Stimulated activated CD8-positive, alpha-beta memory T cell treated with anti-CD3 and anti-CD28 coated beads, Interleukin-4, amount 100 ng/mL, for 48 hours (primary cell): ENCODE measurements at places on chromosomes 2 and 18.

DNA sequence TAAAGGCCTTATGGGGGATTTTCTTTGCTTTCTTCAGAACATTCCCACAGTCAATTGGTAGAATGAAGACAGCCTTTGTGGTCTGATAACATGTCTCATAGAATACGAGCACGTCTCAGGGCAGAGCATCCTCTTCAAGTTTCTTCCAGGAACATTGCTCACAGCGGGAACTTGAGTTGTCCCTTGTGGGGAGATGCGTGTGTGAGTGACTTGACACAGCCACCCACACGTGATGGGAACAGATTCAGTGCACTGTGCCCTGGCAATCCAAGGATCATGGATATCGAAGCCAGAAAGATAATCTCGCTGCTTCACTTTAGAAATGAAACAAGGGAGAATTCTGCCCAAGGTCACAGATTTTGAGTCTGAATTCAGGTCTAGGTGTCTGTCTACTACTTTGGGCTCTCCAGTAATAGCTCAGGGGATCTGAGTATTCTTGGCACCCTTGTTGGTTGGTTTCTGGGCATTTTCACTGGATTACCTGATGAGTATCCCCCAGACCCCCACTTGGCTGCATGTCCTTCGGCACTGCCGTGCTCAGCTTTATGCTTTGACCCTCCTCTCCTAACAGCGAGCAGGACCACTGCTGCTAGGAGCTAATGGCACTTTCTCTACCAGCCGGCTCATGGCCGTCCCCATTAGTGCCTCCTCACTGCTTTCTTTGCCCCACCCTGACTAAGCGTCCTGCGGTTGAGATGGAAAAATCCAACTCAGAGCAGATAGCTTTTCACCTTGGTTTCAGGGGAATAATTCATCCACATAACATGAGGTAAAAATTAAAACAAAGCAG is 75.9 kb upstream of the FOSL2 start:
- DNase-seq: no peak

- no peak for DNase-seq
These were observed 336.6 kb downstream of the EN1 start for GRCh38 chr2:118510807-118511206.

- no peak for DNase-seq
These were observed 135.5 kb downstream of the NDUFA10 start for GRCh38 chr2:239889641-239890121.

- DNase-seq: no peak
These were observed 323.9 kb upstream of the TFPI start for GRCh38 chr2:187878112-187878511.

DNA sequence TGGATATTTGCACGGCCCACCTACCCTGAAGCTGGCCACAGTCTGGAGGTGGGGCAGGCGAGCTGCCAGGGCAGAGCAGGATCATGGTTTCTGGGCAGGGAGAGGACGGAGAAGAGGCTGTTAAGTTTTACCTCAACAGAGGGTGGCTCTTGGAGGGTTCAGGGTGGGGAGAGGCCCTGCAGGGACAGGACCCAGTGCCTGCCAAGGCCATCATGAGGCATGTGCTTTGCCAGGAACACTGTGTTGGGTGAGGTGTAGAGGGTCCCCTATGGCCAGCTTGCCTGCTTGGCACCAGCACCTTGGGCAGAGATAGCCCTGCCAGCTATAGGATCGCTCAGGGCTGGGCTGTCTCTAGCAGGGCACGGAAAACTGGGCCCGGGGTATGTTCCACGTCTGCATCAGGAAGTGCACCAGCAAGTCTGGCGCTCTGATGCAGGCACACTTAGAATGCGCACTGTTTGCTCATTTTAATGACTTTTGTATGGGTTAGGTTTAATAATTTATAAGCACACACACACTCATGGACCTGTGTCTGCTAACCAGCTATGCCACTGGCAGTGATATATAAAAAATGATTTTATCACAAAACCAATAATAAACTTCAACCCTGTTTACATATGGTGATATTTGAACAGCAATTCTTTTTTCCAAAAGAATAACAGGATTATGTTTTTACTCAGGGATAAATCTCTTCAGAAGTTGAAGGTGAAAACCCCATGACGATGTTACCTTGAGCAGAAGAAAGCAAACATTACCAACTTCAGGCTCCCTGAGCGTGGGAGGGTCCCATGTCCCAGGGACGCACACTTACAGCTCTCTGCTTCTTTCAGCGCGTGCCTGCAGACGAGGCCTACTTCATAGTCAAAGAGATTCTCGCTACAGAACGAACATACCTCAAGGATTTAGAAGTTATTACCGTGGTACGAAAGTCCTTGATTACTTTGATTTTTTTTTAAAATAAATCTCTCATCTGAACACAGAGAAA is 46.4 kb downstream of the STK25 start:
- DNase-seq: no peak

- peak; percentile 27 for DNase-seq
These were observed 103.4 kb downstream of the TNS1 start for GRCh38 chr2:217899231-217900009.

DNA sequence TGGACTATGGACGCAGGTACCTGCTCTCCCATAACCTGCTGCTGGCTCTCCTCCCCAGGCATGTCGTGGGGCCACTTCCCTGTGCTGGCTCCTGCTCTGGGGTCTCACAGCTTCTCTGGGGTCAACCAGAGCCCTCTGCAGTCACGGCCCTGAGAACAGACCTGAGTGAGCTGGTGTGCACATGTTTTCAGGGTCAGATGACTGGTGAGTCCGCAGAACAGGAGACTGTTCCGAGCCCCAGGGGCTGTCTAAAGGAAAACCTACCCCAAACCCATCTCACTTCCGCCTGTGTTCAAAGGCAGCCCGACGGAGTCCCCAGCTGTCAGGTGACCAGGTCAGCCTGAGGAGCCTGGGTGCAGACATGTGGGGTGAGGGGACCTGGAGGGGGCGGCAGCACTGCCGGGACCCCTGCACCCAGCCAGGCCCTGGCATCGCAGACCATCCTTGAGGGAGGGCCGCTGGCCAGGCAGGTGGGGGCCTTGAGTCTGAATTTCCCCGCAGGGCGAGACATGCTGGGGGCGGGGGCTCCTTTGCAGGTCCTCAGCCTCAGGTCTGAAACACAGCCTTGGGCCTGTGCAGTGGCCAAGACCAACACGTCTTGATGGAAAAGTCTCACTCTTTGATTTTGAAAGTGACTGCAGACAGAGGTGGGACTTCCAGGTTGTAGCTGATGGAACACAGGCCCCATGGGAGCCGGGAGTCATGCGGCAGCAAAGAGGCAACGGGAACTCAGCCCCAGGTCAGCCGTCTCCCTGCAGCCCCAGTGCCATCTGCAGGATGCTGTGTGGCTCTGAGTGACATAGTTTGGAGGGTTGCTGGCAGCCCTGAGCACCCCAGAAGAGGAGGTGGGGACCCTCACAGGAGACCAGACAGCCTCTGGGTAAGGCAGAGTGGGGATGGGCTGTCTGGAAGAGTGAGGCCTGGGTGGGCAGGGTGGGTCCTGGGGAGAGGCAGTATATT is 65.3 kb downstream of the TWIST2 start:
- no peak for DNase-seq

DNA sequence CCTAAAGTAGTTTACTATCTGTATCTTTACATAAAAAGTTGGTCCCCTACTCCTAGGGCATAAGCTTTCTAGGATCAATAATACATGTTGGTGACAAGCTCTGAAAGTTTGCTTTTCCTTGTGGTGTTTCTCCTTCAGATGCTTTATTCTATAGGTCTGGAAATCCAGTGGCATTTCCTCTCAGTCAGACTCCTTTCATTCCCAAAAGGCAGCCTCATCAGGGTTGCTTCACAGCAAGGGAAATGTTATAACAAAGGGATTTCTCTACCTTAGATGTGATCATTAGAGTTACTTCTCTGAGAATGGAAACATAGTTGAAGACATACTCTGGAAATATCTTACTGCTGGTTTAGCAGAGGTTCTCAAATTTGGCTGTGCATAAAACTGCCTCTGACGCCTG is 1072.4 kb upstream of the ZEB2 start:
- no peak for DNase-seq

GRCh38 chr2:145199827-145200706 is 680.1 kb upstream of the ZEB2 start:
- no peak for DNase-seq

DNA sequence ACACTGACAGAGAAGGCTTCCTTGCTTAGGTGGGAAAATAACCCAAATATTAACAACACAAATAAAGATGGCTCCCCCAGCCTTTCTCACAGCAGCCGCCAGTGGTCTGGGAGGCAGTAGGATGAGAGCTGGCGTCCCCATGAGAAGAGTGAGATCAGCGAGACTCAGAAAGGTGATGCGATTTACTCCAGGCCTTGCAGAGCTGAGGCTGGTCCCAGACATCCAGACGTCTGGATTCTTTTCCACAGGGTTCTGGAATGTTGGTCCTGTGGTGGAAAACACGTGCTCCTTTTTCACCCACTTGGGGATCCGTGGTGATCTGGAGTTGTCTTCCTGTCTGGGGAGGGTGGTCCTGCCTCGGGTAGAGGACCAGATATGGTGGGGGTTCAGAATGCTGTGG is 190.6 kb downstream of the CTIF start:
- no peak for DNase-seq
